ENCODE measurements at places on chromosomes 6 and 20.

DNA sequence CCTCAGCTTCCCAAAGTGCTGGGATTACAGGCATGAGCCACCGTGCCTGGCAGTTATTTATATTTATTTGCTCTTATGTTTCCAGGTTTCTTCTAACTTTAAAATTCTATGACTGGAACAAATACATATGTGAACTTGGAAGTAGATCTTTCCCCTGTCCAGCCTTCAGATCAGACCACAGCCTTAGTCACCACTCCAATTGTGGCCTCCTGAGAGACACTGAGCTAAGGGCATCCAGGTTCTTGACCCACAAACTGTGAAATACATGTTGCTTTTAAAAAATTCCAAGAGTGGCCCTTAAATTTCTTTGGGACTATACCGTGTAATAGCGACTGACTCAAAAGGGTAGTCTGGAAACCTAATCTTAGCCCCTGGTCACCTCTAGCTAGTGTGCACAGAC, 1.5 kb upstream of the ADGRG6 start:
- DNase-seq: no peak

GRCh38 chr6:108277295-108277694, 16.5 kb upstream of the SNX3 start:
- no peak for DNase-seq

DNA sequence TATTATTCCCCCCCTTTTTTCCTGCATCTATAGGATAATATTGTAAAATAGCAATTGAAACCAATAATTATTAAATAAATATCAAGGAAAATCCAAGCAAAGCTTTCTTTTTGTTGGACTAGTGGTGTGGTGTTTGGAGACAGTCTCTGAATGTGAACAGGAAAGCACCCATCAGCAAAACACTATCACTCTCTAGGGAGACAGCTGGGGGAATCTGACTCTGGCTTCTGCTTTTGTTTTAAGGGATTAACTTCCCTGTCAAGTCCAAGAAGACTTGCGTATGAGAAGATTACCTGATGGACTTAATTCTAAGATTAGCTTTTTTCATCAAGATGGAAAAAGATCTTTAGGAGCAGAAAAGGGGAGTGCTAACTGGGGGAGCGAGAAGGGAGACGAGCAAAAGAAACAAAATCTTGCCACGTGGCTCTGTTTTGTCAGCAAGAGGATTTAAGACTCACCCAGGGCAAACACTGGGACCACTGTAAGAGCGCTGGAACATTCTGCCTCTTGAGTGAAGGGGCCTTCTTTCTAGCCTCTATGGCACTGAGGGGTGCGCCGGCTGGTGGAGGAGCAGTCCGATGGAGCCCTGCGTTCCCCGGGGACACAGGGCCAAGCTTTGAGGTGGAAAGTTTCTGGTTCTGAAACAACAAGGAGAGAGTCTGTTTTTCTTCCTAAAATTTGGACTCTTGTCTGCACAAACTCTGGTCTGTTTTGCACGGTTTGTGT, 570 bp downstream of the TULP4 start:
- DNase-seq: no peak

DNA sequence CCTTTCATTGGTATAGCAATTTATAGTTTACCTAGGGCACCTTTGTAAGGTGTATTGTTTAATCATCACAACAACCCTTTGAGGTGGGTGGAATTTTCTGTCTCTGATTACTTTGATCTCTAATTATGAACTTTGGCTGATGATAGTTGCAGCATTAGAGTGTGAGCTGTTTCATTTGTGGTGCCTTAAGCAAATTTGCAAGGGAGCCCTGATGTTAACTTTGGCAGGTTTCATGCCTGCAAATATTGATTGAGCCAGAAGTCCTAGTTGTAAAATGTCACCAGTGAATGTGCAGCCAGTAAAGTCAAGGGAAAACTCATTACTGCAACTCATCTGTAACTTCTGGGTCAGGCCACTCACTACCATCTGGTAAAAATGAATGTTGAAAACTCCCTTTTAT, 29.8 kb downstream of the CTNNBL1 start:
- no peak for DNase-seq

- DNase-seq: peak; percentile 39
Observed at GRCh38 chr6:53066077-53066417, 843 bp downstream of the FBXO9 start.

DNA sequence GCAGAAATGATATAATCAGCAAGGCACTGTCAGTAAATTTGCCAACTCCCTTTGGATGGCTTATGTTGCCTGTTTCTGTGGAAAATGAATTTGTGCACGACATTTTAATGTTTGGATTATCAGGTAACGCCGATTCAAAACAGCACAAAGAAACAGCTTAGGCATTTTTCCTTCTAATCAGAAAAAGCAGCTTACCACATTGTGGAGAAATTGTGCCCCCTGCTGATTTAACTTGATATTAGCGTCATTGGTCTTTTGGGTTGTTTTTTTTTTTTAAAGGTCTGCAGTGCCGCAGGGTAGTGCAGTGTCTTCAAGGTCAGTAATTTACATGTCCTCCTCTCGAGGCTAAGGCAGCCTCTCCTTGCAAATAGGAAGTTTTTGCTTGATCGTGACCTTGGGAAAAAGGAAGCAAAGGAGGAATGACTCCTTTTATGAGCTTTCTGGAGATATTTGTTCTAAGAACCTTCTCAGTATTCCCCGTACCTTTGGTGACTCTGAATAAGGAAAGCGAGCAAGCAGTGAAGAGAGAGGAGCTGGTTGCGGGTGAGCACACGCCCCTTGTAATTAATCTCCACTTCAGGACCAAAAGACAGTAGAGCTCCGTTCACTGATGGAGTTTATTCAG, 79.1 kb downstream of the ELOVL4 start:
- peak; percentile 4 for DNase-seq

DNA sequence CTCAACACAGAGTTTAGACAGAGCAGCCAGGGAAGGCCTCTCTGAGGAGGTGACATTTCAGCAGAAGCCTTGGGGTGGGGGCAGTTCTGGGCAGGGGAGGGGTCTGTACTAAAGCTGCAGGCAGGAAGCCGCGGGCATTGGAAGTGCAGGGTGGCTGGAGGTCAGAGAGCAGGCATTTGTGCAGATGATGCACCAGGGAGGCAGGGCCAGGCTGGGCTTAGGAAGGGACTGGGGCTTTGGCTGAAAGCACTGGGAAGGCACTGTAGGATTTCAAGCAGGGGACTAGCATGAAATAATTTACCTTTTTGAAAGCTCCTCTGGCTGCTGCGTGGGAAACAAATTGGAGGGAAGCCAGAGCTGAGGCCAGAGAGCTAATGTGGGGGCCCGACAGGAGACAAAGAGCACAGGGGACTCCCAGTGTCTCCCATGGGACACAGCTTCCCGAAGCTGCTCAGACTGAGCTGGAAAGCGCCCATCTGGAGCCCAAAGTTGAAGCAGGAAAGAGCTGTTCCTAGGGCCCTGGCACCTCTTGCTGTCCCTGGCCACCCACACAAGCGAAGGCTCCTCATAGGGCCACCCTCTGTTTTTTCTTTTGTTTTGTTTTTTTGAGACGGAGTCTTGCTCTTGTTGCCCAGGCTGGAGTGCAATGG, 19.3 kb downstream of the ADA start:
- no peak for DNase-seq

DNA sequence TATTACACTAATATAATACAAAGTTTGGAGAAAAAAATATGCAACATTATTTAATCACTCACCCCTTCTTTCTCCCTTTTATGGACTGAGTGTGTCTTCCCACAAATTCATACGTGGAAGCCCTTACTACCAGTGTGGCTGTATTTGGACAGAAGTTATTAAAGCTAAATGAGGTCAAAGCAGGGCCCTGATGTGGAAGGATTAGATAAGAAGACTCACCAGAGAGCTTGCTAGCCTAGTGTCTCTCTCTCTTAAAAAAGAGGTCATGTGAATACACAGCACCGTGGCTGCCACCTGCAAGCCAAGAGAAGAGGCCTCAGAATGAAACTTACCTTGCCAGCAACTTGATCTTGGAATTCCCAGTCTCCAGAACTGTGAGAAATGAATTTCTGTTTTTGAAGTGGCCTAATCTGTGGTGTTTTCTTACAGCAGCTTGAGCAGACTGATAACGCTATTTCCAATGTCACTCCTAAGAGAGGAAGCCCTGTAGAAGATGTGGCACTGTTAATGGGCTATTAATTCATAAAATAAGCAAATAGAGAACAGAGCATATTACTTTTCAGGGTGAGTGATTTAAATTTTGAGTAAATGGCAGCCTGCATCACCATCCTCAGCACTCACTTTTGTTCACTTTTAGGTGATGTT, 233.4 kb downstream of the TBC1D7 start:
- DNase-seq: no peak

DNA sequence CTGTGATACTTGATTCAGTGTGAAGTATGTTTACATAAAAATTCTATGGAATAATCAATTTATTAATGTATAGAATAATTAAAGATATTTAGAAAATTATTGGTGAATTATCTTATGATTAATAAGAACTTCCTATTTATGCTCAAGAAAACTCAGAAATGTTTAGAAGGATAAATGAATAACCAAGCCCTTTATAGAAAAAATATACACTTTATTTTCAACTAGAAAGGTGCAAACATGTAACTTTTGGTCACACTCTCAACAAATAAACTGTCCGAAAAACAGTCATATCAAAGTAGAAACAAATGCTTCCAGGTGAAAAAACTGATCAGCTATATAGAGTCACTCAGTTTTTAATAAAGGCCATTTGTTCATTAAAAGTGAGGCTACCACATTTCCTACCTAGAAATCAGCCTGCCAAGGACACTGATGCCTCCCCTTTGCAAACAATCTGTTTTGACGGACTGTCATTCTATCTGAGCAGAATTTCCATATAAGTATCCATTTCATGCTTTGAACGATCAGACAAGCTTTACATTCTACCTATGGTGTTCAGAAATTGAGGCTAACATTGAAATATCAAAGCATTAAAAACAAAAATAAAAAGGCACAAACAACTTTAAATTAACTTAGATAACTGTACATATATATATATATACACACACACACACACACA, 3.0 kb downstream of the CCN2 start:
- no peak for DNase-seq

DNA sequence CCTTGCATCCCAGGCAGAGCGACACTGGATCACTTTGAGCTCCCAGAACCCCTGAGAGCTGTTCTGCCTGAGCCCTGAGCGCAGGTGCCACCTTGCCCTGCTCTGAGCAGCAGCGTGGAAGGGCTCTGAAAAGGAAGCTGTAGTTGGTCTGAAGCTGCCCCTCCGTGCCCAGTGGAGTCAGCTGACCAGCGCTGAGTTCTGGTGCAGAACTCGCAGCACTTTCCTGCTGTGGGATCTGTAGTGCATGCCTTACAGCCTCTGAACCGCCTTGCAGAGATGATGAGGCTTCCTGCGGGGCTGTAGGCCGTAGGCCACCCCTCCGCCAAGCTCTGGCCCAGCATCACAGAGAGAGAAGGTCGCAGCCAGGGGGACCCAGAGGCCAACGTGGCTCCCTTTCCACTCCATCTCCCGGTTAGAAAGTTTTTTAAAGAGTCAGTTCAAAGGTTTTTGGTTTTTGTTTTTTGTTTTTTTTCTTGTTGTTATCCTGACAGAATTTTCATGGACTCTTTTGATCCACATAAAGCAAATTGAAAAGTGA, 158.3 kb upstream of the CST7 start:
- DNase-seq: no peak

DNA sequence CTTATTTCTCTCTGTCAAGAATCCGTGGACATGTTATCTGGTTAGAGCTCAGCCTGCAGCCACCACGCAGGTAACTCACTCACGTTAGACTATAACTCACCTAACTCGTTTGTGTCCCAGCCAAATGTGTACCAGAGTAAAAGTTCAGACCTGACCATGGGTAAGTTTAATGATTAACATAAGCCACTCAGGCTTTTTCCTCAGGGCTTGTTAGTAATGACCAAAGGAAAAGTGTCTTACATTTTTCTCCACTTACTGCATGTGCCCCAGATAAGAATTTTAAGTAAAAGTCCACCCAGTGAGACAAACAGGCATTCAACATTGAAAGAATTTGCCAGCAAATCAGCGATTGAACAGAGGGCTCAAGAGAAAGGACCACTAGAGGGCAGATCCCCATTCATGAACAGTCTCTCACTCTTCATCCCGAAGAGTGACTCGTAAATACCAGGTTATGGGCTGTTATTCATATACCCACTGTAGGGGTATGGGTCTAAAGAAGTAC, at the start of gene PKHD1:
Gene PKHD1 (minus strand): TSS at position 116 of the 502 bp plus-strand sequence. CDS start 2,680 bp downstream, outside the sequence.
- no peak for DNase-seq

DNA sequence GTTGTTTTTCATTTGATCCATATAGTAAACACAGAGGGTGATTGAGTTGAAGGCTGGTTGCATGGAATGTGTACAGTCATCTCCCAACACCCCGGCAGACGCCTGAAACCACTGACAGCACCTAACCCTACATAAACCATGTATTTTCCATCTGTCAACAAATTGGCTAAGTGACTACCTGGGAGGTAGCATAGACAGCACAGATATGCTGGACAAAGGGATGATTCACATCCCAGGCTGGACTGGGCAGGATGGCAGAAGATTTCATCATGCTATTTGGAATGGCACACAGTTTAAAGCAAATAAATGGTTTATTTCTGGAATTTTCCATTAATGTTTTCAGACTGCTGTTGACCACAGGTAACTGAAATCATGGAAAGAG, 4.4 kb upstream of the VIP start:
- no peak for DNase-seq

GRCh38 chr20:32571566-32571965, 13.6 kb downstream of the NOL4L start:
- DNase-seq: no peak

DNA sequence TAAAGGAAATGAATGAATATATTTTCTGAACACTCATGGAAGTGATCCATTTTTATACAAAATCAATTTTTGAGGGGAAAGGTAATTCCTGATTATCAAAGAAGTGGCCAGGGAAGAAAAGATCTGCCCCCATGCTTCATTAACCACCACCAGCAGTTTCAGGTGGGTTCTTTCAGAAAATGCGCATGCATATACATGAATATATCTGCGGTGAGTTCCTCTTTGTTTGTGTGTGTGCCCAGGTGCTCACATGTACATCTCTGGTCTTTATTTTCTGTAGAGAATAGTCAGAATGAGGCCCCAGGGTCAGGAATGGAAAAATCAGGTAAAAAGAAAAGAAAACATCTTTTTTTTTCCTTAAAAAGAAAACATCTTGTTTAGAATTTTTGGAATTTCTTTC, 88.4 kb downstream of the SGK1 start:
- no peak for DNase-seq

GRCh38 chr6:134352786-134353480, 35.0 kb upstream of the SGK1 start:
- no peak for DNase-seq
